ENCODE measurements at places on chromosomes 11 and 22.

DNA sequence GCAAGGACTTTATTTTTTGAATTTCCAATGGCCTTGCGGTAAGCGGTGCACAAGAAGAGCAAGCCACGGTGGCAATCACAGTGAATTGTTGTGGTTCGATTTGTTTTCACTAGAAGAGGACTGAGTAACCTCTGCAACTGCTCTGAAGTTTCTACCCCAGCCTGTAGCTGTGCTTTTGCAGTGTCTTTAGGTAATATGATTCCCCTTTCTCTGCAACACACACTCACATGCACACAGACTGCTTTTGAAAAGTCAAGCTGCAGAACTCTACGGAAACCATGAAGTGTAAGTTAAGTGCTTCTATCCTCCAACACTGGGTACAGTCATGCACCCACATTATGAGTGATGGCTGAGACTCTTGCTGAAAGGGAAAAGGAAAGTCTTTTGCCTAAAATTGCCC, 38.4 kb downstream of the CD44 start:
- no peak for DNase-seq

DNA sequence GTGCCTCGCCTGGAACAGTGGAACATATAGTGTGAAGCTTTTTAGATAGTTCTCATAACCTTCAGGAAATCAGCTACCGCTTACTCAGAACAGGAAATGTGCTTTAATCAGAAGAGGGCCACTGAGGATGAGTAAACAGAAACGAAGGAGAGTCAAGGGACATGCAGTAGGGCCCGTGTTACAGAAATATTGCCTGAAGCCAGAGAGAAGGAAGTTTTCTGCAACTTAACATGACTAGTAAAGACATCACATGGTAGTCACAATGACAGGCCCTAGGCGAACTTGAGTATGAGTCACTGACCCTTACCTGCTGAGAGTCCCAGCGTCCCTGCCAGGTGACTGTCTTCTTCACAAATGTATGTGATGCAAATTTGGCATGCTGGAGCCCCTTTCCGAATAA, 39.4 kb downstream of the CARD18 start:
- DNase-seq = no peak

GRCh38 chr11:97815667-97816066, 1205.1 kb upstream of the CNTN5 start:
- DNase-seq = no peak

GRCh38 chr22:28179392-28179791, 260.3 kb upstream of the PITPNB start:
- no peak for DNase-seq

DNA sequence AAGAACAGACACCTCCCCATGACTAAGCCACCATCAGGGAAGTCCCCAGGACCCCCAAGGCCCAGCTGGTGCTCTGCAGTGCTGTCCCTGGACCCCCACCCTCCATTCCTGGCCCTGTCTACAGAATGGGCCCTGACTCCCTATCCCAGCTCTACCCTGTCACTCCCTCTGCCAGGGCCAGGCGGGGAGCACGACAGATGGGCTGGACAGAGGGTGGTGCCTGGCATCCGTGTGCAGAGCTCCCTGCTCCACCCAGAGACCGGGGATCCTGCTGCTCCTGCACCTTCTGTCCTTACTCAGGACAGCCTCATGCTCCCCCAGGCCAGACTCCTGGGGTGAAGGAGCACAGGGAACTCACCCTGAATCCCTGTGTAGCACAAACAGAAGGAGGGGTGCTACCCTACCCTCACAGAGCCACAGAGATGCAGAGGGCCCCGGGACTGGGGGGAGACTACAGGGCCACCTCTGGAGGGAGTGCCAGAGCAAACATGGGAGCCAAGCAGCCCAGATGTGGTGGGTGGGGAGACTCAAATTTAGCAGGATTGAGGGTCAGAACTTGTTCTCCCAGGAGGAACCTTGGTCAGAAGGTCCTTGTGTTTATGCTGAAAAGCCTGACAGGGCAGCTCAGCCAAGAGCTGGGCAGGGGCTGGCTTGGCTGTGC, 2.0 kb downstream of the ARVCF start:
- DNase-seq = peak; percentile 30

- DNase-seq = no peak
Measured at GRCh38 chr22:24325105-24325757, 54.6 kb downstream of the SPECC1L start.

- DNase-seq = no peak
Measured at GRCh38 chr11:4050138-4050537, 44.5 kb upstream of the RRM1 start.

DNA sequence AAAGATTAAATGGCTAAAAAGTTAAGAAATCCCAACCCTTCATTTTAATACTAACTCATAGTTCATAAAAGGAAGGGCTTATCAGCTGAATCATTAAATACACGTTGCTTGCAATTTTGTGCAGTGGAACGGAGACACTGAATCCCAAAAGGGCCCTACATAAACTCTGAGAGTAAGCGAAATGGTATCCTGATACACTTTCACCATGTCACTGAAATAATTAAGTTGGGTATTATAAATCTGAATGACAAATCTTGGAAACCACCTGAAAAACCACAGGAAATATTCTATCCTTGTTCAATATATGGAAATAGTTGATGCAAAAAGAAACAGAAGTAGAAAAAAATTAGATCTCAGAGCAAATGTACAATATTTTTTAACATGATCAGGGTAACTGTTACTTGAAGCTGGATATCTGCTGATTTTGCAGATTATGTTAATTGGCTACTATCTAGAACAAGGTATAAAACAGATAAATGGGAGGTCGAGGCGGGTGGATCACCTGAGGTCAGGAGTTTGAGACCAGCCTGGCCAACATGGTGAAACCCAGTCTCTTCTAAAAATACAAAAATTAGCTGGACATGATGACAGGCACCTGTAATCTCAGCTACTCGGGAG, 55.1 kb downstream of the MAML2 start:
- DNase-seq = no peak

GRCh38 chr11:75625991-75626888, 42.6 kb downstream of the MAP6 start:
- no peak for DNase-seq

- DNase-seq = no peak
Measured at GRCh38 chr11:43503417-43503816, 144.7 kb downstream of the TTC17 start.

DNA sequence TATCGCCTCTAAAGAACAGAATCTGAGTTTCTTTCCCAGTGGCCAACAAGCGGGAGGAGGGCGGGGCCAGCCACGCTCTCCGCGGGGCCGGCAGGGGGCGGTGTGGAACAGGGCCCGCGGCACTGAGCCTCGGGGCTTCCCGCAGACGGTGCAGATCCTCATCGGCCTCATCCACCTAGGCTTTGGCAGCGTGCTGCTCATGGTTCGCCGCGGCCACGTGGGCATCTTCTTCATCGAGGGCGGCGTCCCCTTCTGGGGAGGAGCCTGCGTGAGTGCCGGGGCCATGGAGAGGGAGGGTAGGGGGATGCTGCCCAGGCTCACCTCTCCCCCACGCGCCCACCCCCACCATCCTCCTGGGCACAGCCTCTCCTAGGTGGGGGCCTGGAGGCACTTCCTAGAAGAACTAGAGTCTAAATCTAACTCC, 10.7 kb downstream of the MS4A15 start:
- DNase-seq = no peak

- DNase-seq = no peak
Measured at GRCh38 chr11:3703383-3703782, 32.2 kb upstream of the CHRNA10 start.

GRCh38 chr22:24407278-24407665, 20.1 kb upstream of the ADORA2A start:
- DNase-seq = peak; percentile 41

DNA sequence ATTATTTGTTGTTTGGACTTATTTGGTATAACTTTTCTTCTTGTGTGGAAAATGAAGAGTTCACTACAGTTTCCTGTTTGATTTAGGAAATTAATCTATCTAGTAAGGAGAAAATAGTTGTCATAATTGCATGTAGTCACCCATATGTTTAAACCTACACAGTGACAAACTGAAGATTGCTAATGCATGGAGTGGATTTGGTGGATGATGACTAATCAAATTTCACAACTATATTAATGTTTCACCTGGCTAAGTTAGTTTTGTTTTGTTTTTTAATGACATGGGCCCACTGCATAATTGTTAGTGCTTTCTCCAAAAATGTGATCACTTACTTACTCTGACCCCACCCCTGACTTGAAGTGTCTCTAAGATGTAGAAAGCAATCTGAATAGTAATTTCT, 170.6 kb downstream of the DYNC2H1 start:
- no peak for DNase-seq

DNA sequence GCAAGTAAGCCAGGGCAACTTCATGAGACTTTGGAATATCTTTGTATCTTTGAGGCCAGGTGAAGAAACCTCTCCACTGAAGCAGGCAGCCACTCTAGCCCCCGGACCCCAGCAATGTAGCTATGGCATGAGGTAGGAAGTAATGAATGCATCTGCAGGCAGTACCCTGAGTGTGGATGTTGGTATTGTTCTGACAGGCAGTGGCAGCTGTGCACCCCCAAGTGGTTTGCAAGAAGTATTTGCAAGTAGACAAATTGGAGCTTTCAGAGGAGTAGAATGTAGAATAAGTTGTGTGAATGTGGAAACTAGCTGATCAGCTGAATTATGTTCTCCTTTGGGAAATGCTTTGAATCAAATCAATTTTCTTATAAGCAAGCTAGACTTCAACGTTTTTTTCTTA, 194.4 kb upstream of the PGR start:
- DNase-seq = no peak

GRCh38 chr11:61543606-61544306, 35.2 kb downstream of the LRRC10B start:
- DNase-seq = no peak

GRCh38 chr11:80856066-80856465, 1415.2 kb upstream of the TENM4 start:
- DNase-seq = no peak

Measured in Right ventricle myocardium superior (tissue), 1 donor.